ENCODE measurements at places on chromosomes 16 and 17.
A peak's percentile ranks its signal among the peaks of the same experiment; 100 is the strongest.

DNA sequence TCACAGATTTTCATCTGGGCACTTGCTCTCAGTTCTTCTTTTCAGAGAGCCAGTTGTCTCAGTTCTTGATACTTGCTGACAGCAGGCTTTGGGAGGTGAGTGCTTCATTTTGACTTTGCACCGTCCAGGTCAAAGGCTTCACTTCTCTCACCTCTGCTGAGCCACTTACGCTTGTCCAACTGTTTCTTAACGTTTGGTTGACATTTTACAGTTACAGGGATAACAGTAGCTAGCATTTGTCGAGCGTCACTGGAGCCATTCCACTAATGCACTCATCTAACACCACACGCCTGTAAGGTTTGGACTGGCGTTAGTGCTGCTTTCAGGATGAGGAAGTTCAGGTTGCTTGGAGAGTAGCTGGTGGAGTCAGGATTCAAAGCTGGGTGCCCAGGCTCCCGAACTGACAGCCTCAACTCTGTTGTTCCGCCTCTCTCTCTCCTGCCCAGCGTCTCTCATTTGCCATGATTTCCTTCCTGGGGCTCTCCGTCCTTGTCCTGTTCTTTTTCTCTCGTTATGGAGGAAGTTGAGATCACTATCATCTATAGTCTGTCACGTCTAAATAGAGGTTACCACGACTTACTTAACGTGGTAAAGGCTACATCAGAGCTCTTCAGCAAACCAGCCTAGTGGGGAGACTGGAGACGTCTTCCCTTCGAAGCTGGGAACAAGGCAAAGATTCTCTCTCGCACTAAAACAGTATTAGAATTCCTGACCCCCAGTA lies 220.8 kb downstream of the RPTOR start:
- DNase-seq, result no peak

DNA sequence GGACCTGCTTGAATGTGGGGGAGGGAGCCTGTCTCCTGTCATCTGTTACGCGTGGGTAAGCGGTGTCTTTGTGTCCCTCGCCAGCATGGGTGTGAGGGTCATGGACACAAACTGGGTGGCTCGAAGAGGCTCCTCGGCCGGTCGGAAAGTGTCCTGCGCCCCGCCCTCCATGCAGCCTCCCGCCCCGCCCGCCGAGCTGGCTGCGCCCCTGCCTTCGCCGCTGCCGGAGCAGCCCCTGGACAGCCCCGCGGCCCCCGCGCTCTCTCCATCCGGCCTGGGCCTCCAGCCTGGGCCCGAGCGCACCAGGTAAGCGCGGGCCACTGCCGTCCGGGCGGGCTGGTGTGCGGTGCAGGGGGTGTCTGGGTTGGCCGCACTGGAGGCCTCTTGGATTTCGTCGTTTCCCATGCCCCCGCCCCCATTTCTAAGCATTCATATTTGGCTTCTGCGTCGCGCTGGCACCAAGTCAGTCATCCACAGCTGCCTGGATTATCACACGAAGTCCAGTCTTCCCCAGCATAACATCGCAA lies 43.8 kb downstream of the ELAC2 start:
- no peak for DNase-seq

GRCh38 chr17:42404326-42405055 lies 16.2 kb upstream of the STAT3 start:
- DNase-seq, result no peak

- DNase-seq, result no peak
Observed at GRCh38 chr16:79740252-79740651, 139.7 kb upstream of the MAF start.

- DNase-seq, result no peak
Observed at GRCh38 chr16:49726155-49726554, 129.8 kb downstream of the ZNF423 start.

DNA sequence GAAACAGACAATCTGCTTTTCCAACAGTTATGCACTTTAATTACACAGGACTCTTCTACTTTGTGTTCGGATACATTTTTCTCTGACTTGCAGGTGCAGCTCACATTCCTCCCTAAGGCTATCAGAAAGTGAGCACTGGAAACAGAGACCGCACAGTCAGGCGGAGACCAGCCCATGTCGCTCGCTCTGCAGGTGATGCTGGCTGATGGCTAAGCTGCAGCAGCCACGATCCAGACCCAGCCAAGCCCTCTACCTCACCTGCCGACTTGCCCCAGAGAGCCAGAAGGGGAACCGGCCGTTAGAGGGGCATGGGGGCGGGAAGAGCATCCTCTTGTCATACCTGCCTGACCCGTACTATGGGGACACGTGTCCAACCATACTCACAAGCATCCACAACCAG lies 33.8 kb downstream of the MAP1LC3B start:
- no peak for DNase-seq

GRCh38 chr16:17275076-17276009 lies 195.4 kb downstream of the XYLT1 start:
- no peak for DNase-seq

- DNase-seq, result no peak
Observed at GRCh38 chr17:4003131-4003500, 38.9 kb upstream of the ATP2A3 start.

- DNase-seq, result no peak
Observed at GRCh38 chr16:50371936-50372595, 3.3 kb upstream of the BRD7 start.

GRCh38 chr17:8997994-8998628 lies 23.2 kb upstream of the NTN1 start:
- DNase-seq, result peak; percentile 75

DNA sequence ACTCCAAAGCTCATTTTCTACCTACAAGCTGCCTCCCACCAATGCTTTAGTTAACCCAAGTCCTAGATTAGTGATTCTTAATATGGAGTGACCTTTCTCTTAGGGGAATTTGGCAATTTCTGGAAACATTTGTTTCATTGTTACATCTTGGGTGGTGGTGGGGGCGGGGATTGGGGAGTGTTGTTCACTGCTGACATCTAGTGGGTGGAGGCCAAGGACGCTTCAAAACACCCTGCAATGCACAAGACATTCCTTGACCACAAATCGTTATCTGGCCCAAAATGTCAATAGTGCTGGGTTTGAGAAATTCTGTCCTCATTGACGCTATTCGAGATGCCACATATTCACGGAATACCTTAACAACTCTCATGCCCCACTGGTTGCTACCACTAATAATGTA lies 282.9 kb downstream of the RBFOX1 start:
- DNase-seq, result no peak

DNA sequence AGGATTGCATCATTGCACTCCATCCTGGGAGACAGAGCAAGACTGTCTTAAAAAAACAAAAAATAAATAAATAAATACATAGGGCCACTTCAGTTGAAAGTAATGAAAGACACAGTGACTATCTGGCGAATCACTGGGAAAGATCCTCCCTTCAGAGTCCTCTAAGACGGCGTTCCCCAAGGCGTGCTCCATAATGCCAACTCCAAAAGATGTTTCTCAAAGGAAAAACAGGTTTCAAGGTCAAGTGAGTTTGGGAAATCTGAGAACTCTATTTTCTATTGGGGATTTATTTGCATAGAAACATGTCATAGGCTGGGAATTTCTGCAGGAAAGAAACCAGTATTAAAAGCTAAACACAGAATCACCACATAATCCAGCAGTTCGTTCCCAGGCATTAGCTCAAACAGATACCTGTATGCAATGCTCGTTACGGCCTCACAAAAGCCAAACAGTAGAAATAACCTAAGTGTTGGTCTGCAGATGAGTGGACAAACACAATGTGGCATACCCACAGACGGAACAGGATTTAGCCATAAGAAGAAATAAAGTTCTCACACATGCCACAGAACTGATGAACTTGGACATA lies 7.9 kb downstream of the KLHDC4 start:
- DNase-seq, result no peak

GRCh38 chr17:82915010-82915756 lies 75.4 kb upstream of the ZNF750 start:
- no peak for DNase-seq

DNA sequence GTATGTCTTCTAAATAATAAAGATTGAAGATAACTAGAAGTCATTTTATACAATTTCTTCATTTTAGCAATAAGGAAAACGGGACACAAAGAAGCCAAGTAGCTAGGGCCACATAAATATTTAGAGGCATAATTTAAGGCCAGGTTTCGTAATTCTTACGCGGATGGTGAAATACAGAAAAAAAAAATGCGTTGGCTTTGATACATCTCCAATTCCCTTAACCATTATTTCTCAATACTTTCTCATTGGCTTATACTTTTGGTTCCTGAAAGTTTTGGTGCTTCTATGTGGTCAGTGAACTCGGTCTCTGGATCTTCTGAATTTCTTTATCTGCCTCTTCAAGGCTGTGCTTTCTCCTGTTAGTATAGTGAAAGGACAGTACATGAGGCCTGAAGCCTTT lies 888.1 kb downstream of the KCNJ2 start:
- no peak for DNase-seq

DNA sequence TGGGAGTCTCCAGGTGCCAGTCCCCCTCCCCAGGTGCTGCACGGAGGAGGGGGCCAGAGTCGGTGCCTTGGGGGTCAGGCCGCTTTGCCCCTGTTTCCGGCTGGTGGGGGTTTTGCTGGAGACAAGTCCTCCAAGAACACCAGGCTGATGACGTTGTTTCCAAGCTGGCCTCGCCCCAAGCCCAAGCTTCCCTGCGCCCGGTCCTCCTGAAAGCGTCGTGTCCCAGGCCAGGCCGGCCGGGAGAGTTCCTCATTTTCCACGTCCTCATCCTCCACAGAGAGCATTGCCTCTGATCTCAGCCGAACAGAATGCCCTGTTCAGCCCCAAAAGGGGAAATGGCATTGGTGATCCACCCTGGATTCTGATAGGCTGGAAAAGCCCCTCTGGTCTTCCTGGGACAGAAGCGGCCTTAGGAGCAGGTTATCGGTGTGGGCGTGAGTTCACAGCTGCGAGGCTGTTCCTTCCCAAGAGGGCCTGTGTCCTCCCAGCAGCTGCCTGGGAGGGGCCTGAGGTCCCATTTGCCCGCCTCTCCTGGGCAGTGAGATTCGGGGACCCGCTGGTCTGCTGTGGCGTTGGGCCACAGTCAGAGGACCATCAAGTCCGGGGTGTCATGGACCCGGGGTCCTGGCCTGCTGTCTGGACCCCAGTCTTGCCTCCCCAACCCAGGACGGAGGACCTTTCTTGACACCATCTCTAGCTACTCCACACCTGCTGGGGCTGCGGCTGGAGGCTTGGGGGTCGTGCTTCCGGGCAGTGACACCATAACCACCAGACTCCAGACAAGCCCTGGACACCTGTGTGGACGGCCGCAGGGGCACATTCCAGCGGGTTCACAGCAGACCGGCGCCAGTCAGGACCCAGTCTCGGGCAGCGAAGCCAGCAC lies 7.1 kb downstream of the SOX8 start:
- no peak for DNase-seq

- DNase-seq, result no peak
Observed at GRCh38 chr17:78958641-78959127, 21.0 kb downstream of the LGALS3BP start.

GRCh38 chr16:48317026-48317425 lies 68.2 kb downstream of the SIAH1 start:
- DNase-seq, result no peak

- DNase-seq, result no peak
Observed at GRCh38 chr16:50354629-50355456, 13.9 kb downstream of the BRD7 start.

GRCh38 chr17:70314096-70314495 lies 144.8 kb downstream of the KCNJ2 start:
- DNase-seq, result no peak

DNA sequence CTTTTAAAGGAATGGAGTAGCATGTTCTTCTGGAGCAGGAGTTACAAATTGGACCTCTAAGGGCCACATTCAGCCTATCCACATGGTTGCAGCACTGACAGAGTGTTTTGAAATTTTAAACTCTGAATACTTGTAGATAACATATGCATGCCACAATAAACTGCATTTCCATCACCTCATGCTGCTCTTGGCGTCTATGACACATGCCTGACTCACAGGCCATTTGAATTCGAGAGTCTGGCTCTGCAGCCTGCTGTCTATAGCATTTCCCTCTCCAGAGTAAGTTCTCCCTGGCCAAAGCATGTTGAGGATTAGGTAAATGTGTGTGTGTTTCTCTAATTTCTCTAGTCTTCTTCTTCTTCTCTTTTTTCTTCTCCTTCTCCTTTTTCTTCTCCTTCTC lies 28.7 kb upstream of the MYOCD start:
- DNase-seq, result no peak

DNA sequence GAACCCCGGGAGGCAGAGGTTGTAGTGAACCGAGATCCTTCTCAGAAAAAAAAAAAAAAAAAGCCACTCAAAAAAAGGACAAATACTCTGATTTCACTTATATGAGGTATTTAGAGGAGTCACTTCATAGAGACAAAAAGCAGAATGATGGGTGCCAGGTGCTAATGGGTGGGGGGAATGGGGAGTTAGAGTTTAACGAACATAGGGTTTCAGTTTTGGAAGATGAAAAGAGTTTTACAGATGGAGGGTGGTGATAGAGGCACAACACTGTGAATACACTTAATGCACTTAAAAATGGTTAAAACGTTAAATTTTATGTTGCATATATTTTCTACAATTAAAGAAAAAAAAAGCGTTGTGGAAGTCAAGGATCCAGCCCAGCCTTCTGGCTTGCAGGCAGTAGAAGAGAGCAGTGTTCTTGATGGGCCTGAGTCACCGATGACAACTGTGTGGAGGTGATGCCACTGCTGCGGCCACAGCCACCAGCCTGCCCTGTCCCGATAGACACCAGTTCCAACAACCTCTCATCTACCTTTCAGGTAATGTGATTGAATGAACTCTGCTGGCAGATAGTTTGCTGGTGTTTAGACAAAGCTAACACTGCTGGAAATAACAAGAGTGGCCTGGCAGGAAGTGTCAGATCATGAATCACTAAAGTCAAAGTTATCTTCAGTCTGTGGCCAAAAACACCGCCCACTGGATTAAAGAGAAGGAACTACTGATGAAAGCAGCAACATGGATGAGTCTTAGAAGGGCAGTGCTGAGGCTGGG lies 49.9 kb upstream of the COX10 start:
- no peak for DNase-seq

DNA sequence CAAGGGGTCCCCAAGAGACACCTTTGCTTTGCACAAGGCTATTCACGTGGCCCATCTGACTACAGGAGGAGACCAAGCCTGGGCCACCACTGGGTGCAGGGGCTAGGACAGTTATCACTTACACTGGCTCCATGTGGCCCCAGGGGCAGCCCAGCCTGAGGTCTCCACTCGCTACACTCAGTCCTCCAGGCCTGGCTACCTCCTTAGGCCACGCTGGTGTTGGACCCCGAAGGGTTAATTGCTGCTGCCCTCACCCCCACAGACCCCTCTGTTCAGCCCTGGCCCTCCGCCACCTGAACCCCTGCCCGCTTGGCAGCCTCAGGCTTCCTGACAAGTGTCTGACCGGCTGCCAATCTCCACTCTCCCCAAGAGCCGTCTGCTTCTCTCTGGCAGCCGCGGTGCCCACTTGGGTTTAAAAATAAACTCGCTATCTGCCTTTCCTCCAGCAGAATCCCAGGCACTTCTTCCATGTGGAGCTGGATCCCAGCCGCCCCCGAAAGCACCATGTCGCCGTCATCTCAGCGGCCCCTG lies 27.8 kb downstream of the ADAM11 start:
- DNase-seq, result no peak
